ENCODE measurements at places on chromosomes 7 and 10.

DNA sequence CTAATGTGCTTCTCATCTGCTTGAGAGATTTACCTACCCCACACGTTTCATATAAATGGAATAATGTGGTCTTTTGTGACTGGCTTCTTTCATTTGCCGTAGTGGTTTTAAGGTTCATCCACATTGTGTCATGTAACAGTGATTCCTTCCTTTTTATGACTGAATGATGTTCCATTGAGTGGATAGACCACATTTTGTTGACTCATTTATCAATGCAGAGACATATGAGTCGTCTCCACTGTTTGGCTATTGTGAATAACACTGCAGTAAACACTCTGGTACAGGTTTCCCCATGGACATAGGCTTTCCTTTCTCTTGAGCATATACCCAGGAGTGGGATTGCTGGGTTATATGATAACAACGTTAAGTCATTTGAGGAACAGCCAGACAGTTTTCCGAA lies 2.0 kb upstream of the AOC1 start:
- DNase-seq: no peak

GRCh38 chr10:122264436-122264835 lies 6.7 kb upstream of the BTBD16 start:
- no peak for DNase-seq

GRCh38 chr7:125683156-125683555 lies 753.5 kb upstream of the POT1 start:
- no peak for DNase-seq

DNA sequence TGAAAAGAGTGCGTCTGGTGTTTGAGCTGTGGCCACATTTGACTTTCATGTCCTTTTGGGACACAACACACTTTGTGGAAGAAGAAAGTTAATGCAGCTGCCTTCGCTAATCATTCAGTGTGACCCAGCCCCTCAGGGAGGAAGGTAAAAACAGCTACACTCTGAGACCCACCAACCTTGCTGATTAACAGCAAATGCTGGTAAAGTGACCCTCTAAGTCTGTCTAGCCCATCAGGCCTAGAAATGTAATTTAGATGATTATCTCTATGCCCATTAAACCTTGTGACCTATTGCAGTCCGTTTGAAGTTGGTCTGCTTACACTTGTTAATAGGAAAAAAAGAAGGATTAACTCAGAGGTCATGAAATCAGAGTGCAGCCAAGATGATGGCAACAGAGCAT lies 161.9 kb upstream of the WNT16 start:
- DNase-seq: no peak

DNA sequence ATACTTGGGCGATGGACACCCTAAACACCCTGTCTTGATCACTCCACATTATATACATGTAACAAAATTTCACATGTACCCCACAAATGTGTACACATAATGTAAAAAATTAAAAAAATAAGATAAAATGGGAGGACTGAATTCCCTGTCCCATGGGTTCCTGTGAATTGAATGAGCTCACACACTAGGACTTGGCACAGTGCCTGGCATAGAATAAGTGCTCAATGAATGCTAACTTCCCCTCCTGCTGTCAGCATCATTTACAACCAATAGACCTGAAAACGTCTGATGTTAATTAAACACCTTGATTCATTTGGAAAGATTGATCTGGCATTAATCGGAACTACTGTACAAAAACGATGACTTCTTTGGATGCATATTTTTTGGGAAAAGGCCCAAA lies 117.3 kb upstream of the ZNF438 start:
- DNase-seq: no peak

DNA sequence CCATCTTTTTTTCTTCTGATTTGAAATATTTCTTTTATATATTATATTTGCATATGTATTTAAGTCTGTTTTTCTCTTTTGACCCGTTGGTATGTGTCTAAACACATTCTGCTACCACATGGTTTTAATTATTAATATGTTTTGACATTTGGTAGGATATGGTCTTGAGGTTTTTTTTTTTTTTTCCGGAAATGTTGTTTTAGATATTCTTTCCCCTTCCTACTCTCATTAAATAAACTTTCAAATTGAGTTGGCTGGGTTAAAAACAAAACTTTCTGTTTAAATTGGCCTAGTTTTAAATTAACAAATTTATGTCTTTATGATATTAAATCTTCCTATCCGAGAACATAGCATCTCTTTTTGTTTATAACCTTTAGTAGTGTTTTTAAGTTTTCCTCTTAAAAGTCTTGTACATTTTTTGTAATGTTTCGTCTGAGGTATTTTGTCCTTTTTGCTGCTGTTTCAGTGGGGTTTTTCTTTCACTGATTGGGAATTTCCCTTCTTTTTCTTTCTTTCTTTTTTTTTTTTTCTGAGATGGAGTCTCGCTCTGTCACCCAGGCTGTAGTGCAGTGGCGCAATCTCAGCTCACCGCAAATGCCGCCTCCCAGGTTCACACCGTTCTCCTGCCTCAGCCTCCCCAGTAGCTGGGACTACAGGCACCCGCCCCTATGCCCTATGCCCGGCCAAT lies 25.4 kb downstream of the STAM start:
- no peak for DNase-seq

Measured in stimulated activated CD8-positive, alpha-beta memory T cell treated with anti-CD3 and anti-CD28 coated beads, Interleukin-4, amount 100 ng/mL, for 1 hour (primary cell).